ENCODE measurements at places on chromosomes 3 and 15.
A peak's percentile ranks its signal among the peaks of the same experiment; 100 is the strongest.

GRCh38 chr3:138059261-138059660 lies 49.3 kb downstream of the CLDN18 start:
- no peak for DNase-seq

DNA sequence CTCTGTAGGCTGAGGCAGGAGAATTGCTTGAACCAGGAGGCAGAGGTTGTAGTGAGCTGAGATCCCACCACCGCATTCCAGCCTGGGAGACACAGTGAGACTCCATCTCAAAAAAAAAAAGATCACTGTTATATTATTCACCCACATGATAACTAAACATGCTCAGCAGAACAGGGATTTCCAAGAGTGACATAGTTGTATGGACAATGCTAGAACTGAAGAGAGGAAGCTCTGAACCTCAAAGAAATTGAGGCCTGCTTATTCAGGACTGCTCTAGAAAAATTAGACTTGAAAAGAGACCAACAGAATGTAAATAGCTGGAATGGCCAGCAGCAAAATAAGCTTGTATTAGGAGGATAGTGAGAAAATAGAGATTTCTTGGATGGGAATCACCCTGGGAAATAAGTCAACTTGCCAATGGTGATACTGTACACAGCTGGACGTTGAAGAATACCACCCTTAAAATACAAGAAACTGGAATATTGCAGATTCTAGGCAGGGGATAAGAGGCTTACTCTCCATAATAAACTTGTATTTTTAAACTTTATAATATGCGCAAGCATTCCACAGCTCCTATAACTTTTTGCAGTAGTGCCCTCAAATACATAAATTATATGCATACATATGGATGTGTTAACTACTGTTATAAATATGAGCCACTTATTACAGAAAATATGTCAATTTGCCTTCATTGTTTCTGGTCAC lies 28.2 kb downstream of the PIK3CB start:
- no peak for DNase-seq

- no peak for DNase-seq
Measured at GRCh38 chr3:185208823-185209222, 45.0 kb downstream of the EHHADH start.

- no peak for DNase-seq
Measured at GRCh38 chr3:158058495-158059130, 47.6 kb downstream of the SHOX2 start.

DNA sequence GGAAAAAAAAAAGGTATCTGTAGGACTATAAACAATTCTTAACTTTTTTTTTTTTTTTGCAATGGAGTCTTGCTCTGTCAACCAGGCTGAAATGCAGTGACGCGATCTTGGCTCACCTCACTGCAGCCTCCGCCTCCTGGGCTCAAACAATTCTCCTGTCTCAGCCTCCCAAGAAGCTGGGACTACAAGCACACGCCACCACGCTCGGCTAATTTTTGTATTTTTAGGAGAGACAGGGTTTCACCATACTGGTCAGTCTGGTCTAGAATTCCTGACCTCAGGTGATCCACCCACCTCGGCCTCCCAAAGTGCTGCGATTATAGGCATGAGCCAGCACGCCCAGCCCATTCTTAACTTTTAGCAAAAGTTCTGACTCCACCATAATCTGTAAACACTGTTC lies 50.5 kb downstream of the TRPM7 start:
- no peak for DNase-seq

- DNase-seq, result no peak
Measured at GRCh38 chr3:184343200-184343876, 5.9 kb downstream of the FAM131A start.

DNA sequence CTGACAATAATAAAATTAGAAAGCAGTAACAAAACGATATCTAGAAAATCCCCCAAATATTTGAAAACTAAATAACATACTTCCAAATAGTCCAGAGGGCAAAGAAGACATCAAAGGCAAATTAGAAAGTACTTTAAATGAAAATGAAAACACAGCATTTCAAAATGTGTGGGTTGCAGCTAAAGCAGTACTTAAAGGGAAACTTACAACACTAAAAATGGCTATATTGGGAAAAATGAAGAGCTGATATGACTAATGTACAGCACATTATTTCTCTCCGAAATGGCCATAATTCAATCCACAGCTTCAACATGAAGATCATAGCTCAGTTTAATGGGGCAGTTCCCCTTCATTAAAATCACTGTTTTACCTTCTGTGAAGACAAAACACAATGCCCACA lies 71.9 kb downstream of the FBXL22 start:
- DNase-seq, result no peak

DNA sequence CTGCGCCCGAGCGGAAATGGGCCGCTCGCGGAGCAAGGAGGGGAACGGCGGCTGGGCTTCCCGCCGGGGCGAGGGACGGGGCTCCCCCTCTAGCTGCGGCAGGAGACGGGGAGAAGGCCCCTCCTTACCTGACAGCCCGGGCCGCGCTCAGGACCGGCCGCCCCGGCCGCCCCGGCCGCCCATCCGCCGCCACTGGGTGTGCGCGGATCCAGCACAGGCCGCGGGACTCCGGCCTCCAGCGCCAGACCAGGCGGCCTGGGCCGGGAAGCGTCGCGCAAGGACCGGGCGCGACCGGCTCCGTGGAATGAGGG lies 296 bp downstream of the TPRA1 start:
- DNase-seq, result no peak

DNA sequence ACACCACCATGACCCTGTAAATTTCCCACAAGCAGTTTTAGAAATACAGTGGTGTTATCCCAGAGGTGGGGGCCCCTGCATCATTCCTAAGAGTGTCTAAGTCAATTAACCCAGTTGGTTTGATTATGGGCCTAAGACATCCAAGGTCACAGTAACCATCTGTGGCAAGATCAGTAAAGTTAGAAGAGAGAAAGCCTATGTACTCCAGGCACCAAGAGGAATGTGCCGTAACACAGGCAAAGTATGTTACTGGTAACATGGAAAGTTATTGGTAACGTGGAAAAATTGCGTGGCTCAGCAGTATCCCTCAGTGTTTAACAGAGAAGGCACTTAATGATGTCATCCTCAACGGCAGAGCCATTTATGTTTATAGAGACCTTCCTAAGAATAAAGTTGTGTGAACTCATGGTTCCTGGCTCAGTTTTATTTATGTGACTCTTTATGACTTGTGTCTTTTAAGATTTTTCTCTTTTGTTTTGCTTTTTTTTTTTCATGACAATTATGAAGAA lies 144.1 kb upstream of the RASGRP1 start:
- DNase-seq, result no peak

DNA sequence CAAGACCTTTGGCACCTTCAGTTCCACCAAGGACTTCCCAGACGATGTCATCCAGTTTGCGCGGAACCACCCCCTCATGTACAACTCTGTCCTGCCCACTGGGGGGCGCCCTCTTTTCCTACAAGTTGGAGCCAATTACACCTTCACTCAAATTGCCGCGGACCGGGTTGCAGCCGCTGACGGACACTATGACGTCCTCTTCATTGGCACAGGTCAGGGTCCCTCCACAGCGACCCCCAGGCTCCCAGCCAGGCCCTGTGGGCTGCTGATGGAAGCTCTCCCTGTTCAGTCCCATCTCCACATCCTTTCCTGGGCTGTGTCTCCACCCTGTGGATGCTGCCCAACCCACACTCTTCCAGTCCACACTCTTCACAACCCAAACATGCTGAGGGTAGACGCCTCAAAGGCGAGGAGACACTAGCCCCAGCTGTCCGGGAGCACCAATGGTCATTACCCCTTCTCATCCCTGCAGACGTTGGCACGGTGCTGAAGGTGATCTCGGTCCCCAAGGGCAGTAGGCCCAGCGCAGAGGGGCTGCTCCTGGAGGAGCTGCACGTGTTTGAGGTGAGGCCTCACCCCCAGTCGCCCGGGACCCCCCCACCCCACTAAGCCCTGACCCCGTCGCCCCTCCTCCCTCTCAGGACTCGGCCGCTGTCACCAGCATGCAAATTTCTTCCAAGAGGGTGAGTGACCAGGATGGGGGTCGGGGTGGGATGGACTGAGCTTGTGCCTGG lies 4.3 kb upstream of the LSMEM2 start:
- DNase-seq, result peak; percentile 54

DNA sequence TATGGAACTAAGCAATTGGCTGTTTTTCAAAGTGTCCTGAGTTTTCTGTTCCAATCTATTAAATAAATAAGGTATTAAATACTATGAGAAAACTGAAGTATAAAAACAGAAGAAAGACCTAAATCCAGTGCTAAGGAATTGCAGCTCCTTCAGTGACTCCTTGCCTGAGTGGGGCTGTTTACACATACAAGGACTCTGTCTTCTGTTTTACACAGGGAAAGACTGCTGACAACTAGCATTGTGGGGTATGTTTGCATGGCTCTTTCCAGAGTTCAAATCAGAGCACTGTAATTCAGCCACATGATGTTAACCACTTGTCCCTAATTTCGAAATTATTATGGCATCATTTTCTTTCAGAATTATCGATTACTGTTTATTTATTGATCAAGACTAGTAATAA lies 31.3 kb upstream of the MEIS2 start:
- DNase-seq, result no peak

- DNase-seq, result peak; percentile 31
Measured at GRCh38 chr15:46091860-46092450, 457.1 kb downstream of the SQOR start.

DNA sequence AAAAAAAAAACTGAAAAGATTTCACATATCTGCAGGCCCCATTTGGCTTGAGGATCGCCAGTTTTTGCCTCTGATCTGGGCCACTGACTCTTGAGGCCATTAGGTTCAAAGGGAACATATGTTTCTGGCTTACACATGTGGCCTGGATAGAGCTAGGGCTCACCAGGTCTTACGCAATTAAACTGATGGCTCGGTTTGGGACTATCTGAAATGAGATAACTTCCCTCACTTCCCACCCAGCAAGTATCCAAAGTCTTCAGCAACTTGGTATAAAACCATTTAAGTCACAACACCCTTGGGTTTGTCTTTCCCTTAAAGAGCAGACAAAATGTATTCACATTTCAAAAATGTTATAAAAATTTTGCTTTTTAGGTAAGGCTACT lies 36.3 kb downstream of the LRIG1 start:
- DNase-seq, result no peak

DNA sequence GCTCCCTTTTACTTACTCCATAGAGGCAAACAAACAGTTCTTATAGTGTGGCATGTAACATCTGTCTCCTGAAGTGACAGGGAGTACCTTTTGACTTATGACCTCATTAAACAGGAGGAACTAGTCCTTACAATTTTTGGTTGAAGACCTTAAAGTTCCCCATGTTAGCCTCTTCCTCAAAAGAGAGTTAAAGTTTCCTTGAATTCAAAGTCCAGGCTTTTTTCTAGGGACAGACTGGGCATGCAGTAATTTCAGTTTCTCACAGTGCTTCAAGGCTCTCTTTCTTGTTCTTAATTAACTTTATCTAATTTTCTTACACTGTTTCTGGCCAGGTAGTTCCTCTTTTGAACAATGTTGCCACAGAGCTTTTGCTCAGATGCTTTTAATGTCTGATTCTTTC lies 12.1 kb downstream of the GOLM2 start:
- DNase-seq, result no peak

- peak; percentile 54 for DNase-seq
Measured at GRCh38 chr3:197428117-197428801, 127.5 kb downstream of the BDH1 start.

GRCh38 chr3:4753073-4753691 lies 226.1 kb upstream of the BHLHE40 start:
- DNase-seq, result no peak

DNA sequence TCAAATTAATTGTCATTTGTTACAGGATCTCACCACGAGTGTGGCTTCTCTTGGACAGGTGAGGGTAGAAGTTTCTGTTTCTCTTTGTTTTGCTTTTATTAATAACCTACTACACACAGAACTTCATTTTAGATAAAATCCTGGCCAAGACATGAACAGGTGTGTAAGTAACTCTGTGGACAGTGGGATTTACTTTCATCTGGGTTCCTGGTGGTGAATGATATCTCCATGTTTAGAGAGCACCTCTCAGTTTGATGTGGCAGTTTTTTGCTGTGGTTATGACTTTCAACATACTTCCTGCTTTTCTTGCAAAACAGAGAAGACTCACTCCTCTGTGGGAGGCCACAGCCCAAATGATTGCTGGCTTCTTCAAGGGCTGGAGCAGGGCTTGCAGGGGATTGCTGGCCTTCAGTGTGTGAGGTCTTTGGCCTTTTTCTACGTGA lies 71.1 kb upstream of the XCR1 start:
- DNase-seq, result no peak

- DNase-seq, result no peak
Measured at GRCh38 chr3:195012100-195012499, 258.9 kb downstream of the XXYLT1 start.

- DNase-seq, result no peak
Measured at GRCh38 chr3:154776549-154777225, 303.4 kb upstream of the MME start.

DNA sequence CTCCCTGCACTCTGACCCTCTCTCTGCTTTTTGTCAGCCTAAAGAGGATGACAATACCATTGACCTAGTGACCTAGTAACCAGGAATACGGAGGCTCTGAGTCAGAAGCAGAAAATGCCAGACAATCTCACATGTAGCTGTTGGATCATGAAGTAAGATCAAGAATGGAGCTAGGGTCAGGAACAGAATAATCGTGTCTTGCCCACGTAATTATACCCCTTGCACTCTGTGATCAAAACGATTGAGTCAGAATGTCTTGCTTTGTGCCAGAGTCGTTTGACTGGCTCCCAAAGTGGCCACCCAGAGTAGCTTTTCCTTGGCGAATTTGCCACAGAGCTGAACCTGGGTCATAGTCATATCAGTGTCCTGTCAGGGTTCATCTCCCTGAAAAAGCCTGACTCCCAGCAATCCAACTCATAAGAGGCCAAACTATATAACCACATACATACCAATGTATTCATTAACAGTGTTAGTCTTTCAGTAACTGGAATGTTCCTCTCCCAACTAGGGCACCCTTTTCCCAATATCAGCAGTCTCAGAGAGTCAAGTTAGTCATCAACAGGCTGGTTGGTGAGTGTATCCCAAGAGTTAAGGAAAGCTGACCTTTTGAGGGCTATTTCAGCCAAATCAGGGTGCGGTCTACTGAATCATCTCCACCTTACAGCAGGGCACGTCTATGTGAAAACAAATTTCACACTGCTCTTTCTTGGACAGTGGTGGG lies 5.0 kb upstream of the CDV3 start:
- peak; percentile 58 for DNase-seq

- DNase-seq, result peak; percentile 28
Measured at GRCh38 chr15:68149059-68149458, 56.1 kb downstream of the CALML4 start.

GRCh38 chr15:77494964-77495363 lies 74.3 kb downstream of the HMG20A start:
- no peak for DNase-seq

DNA sequence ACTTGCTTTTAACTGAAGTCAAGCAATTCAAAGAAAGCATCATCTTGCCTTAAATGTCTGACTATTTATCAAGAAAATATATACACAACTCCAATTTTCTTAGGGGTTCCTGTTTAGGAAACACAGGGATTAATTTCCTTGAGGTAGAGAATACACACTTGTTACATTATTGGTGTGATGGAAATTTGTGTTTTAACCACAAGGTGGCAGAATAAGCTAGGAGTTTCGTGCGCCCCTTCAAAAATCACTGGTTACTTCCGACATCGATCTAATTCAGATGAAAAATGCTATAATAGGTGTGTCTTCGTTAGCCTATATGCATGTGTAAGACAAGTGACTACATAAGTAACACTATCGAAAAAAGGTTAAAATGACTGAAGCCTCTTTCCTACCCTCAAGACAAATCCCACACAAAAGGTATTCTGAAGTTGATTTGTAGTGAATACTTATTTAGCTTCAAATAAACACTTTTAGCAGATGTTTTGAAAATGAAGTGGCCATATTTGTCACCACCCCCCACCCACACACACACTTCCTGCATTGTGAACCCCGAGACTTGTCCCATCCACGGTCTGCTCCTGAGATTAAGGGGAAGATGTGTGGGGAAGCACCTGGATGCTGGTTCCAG lies 246.5 kb downstream of the ROBO1 start:
- DNase-seq, result peak; percentile 27
